Thoracic aorta (tissue), 2 donors: ENCODE measurements at places on chromosomes 2 and 18. TPM values are rescaled to one million over a fixed set of nuclear protein-coding genes. Genes with fewer than 3 reads are reported as not detected.

The SLC16A14 gene
- total RNA-seq, result 0.54 TPM

The METAP1D gene
- total RNA-seq, result 10.8 TPM

The CCNT2 gene
- total RNA-seq, result 52.4 TPM

The CNRIP1 gene
- 39.7 TPM for total RNA-seq

The CCDC88A gene
- 74.5 TPM for total RNA-seq

The LIMS2 gene
- 246 TPM for total RNA-seq

The CNTNAP5 gene
- not detected for total RNA-seq

The SH3RF3 gene
- 61.7 TPM for total RNA-seq

DNA sequence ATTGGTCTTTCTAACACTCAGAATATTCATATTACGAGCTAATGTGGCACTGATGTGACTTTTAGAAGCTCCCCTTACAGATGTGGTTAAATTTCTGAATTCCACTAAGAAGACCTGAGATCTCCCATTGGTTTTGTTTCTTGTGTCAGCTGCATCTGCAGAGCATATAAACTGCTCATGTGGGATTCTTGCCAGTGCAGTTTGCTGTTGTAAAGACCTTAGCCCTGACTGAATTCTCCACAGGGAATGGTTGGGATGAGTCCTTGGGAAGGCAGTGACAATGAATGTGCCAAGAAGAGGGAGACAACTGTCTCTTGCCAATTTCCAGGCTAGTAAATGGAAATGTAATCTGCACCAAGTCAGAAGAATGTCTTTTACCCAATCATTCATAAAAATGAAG, 94.1 kb downstream of the PTPRM start:
- no peak overlapping the region for H3K27ac ChIP-seq
- no peak overlapping the region for H3K4me3 ChIP-seq
- no peaks in the 10 kb centered on the region for H3K27me3 ChIP-seq
- H3K4me1 ChIP-seq, result peaks cover 9% of the 10 kb centered on the region
- H3K36me3 ChIP-seq, result no peaks in the 10 kb centered on the region

DNA sequence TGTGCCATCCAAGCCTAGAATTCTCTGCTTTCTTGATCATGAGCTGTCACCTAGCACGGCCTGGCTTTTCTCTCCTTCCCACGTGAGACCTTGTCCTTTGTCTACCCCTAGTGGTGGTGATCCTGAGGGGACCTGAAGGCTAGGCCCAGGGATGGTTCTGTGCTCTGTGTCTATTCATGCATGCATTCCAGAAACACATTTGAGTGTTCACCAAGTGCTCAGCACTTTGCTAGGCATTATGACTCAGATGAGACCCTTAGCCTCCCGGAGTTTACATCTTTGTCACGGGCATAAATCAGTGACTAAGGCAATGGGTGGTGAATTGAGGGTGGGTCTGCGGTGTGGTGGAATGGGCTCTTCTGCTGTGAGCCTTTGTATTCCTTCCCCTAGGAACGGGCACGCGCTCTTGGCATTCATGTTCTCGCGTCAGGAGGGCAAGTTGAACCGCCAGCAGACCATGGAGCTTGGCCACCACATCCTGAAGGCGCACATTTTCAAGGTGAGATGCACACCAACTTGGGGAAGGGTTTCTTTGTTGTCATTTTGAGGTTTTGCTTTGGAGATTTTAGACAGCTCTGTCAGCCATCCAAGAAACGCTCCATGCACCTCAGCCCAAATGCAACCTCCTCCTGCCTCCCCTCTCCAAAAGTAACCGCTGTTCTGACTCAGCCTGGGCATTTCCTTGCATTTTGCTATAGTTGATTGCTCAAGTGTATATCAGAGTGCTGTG, 100.9 kb downstream of the WDSUB1 start:
- peaks cover 9% of the 10 kb centered on the region for H3K36me3 ChIP-seq
- H3K27ac ChIP-seq, result no peak overlapping the region
- H3K4me3 ChIP-seq, result no peak overlapping the region
- H3K27me3 ChIP-seq, result no peaks in the 10 kb centered on the region

- H3K27me3 ChIP-seq, result no peaks in the 10 kb centered on the region
- no peaks in the 10 kb centered on the region for H3K36me3 ChIP-seq
- peaks cover 10% of the 10 kb centered on the region for H3K4me1 ChIP-seq
- peak overlapping the region; percentile 100 for H3K4me3 ChIP-seq
- peak overlapping the region; percentile 85 for H3K27ac ChIP-seq
These were observed 496 bp downstream of the SUCLG1 start for GRCh38 chr2:84458551-84459017.

DNA sequence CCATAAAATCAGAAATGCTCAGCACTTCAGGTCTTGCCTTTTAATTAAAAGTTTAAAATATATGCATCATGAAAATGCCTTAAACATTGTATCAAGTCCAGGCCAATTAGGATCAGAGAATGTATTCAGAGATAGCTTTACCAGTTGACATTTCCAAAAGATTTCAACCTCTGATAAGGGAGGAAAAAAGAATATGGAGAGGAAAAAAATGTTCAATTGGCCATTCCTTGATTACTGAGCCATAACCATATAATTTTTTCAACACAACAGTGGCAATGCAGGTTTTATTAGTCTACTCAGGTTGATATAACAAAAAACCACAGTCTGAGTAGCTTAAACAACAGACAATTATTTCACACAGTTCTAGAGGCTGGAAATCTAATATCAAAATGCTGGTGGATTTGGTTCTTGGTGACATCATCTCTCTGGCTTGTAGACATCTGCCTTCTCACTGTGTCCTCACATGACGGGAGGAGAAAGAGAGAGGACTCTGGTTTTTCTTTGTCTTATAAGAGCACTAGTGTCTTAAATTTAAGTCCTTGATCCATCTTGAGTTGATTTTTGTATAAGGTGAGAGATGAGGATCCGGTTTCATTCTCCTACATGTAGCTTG, 111.9 kb downstream of the IRS1 start:
- no peaks in the 10 kb centered on the region for H3K36me3 ChIP-seq
- no peak overlapping the region for H3K4me3 ChIP-seq
- no peak overlapping the region for H3K27ac ChIP-seq
- H3K4me1 ChIP-seq, result peaks cover 16% of the 10 kb centered on the region
- no peaks in the 10 kb centered on the region for H3K27me3 ChIP-seq

DNA sequence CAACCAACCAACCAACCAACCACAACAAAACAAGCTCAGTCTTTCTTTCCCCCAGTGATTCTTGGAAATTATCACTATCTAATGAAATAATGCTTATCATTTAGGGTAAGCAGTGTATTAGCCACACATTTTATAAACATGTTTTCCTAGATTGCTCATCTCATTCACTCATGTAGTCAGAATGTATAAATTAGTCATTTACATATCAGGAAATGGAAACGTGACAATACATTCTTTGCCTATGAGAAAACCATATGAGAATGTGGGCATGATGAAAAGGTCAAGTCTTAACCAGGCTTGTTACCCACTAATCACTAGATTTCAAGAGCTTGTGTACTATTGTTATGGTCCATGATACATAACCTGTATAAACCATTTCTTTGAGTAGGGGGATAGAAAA, 1583.4 kb upstream of the PIK3C3 start:
- H3K4me1 ChIP-seq, result no peaks in the 10 kb centered on the region
- no peak overlapping the region for H3K4me3 ChIP-seq
- H3K27ac ChIP-seq, result no peak overlapping the region
- no peaks in the 10 kb centered on the region for H3K27me3 ChIP-seq
- DNase-seq, result no peak

DNA sequence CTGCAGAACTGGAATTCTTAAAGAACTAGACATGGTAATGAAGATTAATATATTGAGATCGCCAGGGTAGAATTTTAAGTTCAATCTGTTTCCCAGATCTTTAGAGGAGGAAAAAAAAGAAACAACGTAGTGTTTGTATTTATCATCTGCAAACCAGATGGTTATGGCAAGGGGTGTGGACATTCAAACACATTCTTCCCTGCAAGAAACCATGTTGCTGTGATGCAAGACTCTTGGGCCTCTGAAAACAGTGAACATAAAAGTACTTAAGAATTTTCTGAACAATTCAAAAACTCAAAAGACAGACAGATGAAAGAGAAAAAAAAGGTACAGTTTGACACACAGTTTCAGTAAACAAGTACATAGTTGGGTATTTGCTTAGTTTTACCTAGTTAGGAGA, 35.6 kb downstream of the COL5A2 start:
- no peak overlapping the region for H3K4me3 ChIP-seq
- no peaks in the 10 kb centered on the region for H3K27me3 ChIP-seq
- peaks cover 20% of the 10 kb centered on the region for H3K4me1 ChIP-seq
- H3K36me3 ChIP-seq, result no peaks in the 10 kb centered on the region

- H3K27me3 ChIP-seq, result no peaks in the 10 kb centered on the region
- no peak for DNase-seq
- H3K4me1 ChIP-seq, result peaks cover 1% of the 10 kb centered on the region
- no peaks in the 10 kb centered on the region for H3K36me3 ChIP-seq
These were observed 381.1 kb downstream of the IRS1 start for GRCh38 chr2:226418521-226418920.

DNA sequence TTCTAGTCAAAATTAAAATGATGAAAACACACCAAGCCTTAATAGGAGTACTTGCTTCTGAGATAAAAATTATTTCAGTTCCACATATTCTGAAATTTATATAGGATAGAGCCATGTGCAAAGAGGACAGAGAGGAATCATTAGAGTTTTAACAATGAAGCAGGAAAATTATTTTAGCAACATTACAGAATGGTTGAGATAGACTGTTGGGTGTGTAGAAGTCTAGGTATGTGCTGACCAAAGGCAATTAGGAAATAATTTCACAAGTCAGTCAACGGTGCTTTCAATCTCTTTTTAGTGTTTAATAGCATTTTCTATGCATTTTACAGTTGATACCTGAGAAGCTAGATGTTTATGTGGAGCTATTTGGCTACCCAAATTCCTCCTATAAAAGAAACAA, 25.2 kb downstream of the SOS1 start:
- H3K4me1 ChIP-seq, result peaks cover 54% of the 10 kb centered on the region
- no peaks in the 10 kb centered on the region for H3K27me3 ChIP-seq
- H3K4me3 ChIP-seq, result no peak overlapping the region
- DNase-seq, result no peak
- H3K36me3 ChIP-seq, result no peaks in the 10 kb centered on the region
- no peak overlapping the region for H3K27ac ChIP-seq

DNA sequence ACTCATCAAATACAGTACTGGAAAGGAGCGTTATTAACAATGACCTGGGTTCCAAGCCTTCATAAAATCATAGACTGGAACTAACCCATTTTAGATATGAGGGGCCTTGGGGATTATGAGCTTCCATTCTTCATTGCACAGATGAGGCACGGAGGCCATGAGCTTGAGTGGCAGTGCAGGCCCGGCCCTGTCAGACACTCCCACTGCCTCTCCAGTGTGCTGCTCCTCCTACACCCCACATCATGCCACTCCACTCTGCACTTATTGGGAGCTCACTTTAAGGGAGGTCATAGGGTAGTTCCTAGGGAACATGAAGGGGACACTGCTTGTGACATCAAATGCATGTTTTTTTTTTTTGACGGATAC, 77.9 kb downstream of the TSN start:
- no peaks in the 10 kb centered on the region for H3K36me3 ChIP-seq
- DNase-seq, result no peak
- no peak overlapping the region for H3K4me3 ChIP-seq
- no peaks in the 10 kb centered on the region for H3K27me3 ChIP-seq
- no peak overlapping the region for H3K27ac ChIP-seq

GRCh38 chr2:231683292-231684235, 24.8 kb upstream of the PTMA start:
- no peaks in the 10 kb centered on the region for H3K4me1 ChIP-seq
- no peak for DNase-seq
- H3K27me3 ChIP-seq, result no peaks in the 10 kb centered on the region

DNA sequence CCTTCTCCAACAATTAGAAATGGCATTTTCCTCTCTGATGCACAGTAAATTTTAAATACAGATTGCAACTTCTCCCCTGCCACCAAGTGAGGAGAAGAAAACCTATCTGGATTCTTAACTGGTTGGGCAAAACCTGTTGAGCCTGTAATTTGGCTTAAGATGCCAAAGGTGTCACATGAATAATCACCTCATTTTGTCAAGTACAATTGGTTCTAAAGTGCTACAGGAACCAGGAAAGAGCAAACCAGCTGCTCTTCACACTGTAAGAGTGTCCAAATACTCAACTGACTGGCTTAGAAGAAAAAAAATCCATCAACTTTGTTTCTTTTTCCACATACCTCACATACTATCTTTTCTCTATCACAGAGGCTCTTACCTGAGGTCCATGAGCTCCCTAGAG, 35.4 kb downstream of the NPC1 start:
- H3K36me3 ChIP-seq, result peaks cover 46% of the 10 kb centered on the region
- no peak overlapping the region for H3K27ac ChIP-seq
- no peaks in the 10 kb centered on the region for H3K4me1 ChIP-seq
- no peaks in the 10 kb centered on the region for H3K27me3 ChIP-seq
- no peak overlapping the region for H3K4me3 ChIP-seq

DNA sequence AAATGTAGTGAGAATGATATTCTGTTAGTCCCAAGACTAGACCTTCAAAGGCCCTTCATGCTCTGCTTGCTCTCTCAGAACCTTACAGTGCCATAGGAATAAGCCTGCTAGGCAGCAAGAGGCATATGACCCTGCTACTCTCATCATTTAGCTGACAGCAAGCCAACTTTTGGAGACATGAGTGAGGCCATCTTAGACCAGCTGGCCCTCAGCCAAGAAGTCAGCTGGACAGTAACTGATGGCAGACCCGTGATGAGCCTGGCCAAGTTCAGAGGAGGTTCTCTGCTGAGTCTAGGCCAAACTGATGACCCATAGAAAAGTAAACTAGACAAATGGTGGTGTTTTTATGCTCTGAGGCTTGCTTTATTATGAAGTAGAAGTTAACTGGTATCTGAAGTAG, 82.6 kb downstream of the C18orf54 start:
- H3K36me3 ChIP-seq, result no peaks in the 10 kb centered on the region
- no peak for DNase-seq
- H3K27ac ChIP-seq, result no peak overlapping the region
- H3K27me3 ChIP-seq, result no peaks in the 10 kb centered on the region
- no peaks in the 10 kb centered on the region for H3K4me1 ChIP-seq
- no peak overlapping the region for H3K4me3 ChIP-seq

GRCh38 chr2:134668821-134669220, 50.0 kb downstream of the TMEM163 start:
- no peaks in the 10 kb centered on the region for H3K36me3 ChIP-seq
- H3K27ac ChIP-seq, result no peak overlapping the region
- no peak overlapping the region for H3K4me3 ChIP-seq
- no peaks in the 10 kb centered on the region for H3K27me3 ChIP-seq
- DNase-seq, result no peak

GRCh38 chr2:38788306-38788705, 10.3 kb downstream of the GEMIN6 start:
- H3K27me3 ChIP-seq, result no peaks in the 10 kb centered on the region
- DNase-seq, result no peak
- H3K4me3 ChIP-seq, result no peak overlapping the region
- H3K4me1 ChIP-seq, result no peaks in the 10 kb centered on the region
- H3K27ac ChIP-seq, result no peak overlapping the region

GRCh38 chr2:30219886-30220875, 11.2 kb upstream of the LBH start:
- H3K27ac ChIP-seq, result no peak overlapping the region
- H3K27me3 ChIP-seq, result no peaks in the 10 kb centered on the region
- peaks cover 17% of the 10 kb centered on the region for H3K4me1 ChIP-seq

DNA sequence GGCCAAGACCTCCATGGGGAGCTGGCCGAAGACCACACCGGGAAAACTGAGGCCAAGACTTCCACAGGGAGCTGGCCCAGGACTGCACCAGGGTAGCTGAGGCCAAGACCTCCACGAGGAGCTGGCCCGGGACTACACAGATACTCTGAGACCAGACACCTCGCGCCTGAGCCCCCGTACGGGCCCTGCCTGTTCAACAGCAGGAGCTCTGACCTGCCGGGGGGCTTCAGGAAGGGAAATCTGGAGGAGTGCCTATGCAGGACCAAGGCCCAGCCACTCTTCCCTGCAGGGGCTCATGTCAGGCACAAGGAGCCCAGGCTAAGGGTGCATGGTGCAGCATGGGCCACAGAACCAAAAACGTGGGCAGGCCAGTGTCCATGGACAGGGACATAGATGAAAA, 151.6 kb downstream of the TMEM18 start:
- H3K4me1 ChIP-seq, result no peaks in the 10 kb centered on the region
- no peak for DNase-seq
- no peak overlapping the region for H3K27ac ChIP-seq
- no peak overlapping the region for H3K4me3 ChIP-seq
- no peaks in the 10 kb centered on the region for H3K27me3 ChIP-seq
- no peaks in the 10 kb centered on the region for H3K36me3 ChIP-seq
